Right lobe of liver (tissue), 6 donors: ENCODE measurements at places on chromosomes 7 and 10.

- no peaks in the 10 kb centered on the region for H3K27me3 ChIP-seq
- no peaks in the 10 kb centered on the region for H3K36me3 ChIP-seq
- no peak overlapping the region for H3K4me3 ChIP-seq
- no peak for DNase-seq
- no peak overlapping the region for H3K27ac ChIP-seq
- no peaks in the 10 kb centered on the region for H3K4me1 ChIP-seq
Observed at GRCh38 chr7:1689311-1689710, 19.2 kb downstream of the ELFN1 start.

GRCh38 chr7:23345601-23346000 is 46.5 kb downstream of the MALSU1 start:
- no peak overlapping the region for H3K27ac ChIP-seq
- H3K27me3 ChIP-seq, result no peaks in the 10 kb centered on the region
- DNase-seq, result no peak
- H3K4me1 ChIP-seq, result no peaks in the 10 kb centered on the region

- no peaks in the 10 kb centered on the region for H3K36me3 ChIP-seq
- DNase-seq, result no peak
- no peak overlapping the region for H3K27ac ChIP-seq
- H3K4me3 ChIP-seq, result no peak overlapping the region
Observed at GRCh38 chr7:69739931-69740431, 141.7 kb downstream of the AUTS2 start.

GRCh38 chr7:17315974-17316373 is 17.5 kb downstream of the AHR start:
- H3K27me3 ChIP-seq, result no peaks in the 10 kb centered on the region
- peaks cover 38% of the 10 kb centered on the region for H3K4me1 ChIP-seq
- DNase-seq, result no peak
- H3K4me3 ChIP-seq, result no peak overlapping the region

- H3K27ac ChIP-seq, result no peak overlapping the region
- no peaks in the 10 kb centered on the region for H3K27me3 ChIP-seq
- no peaks in the 10 kb centered on the region for H3K4me1 ChIP-seq
- no peak overlapping the region for H3K4me3 ChIP-seq
- DNase-seq, result no peak
- H3K36me3 ChIP-seq, result no peaks in the 10 kb centered on the region
Observed at GRCh38 chr10:120616311-120616911, 159.4 kb downstream of the PLPP4 start.

DNA sequence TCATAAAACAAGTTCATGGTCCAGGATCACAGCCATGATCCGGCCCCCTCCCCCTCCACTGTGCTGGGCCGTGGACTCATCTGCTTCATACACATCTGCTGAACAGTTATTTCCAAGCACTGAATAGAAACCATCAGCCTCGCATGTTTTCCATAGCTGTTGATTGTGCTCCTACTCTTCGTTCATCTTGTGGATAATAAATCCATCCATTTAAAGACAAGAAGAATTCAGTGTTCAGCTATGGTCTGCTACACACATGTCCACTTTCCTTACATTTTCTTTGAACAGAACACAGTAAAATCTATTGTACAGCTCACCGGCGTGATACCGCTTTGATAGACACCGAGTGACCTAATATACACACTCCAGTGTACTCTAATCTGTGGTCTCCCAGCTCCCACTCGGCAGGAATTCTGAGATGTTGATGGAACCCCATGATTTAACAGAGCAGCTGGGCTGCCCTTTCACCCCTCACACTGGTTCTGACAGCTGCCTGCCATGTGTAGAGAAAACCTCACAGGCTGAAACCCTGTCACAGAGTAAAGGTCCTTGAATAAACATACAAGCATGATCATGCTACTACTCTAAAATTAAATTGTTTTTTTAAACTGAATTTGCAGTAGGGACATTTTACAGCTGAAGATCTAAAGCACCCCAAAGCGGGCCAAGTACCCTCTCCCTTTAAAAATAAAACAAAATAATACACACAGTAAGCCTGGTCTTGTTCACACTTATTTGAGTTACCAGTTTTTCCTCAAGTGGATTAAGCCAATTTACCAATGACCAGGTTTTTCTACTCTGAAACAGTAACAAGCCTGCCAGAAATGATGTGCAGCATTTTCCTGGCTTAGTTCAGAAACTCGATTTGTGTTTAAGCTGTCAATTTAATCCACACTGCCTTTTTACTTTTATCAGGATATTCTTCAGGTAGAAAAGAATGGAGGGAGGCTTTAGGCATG is 95.1 kb upstream of the FZD1 start:
- H3K27ac ChIP-seq, result no peak overlapping the region
- H3K36me3 ChIP-seq, result no peaks in the 10 kb centered on the region
- DNase-seq, result no peak
- H3K4me1 ChIP-seq, result no peaks in the 10 kb centered on the region
- H3K27me3 ChIP-seq, result no peaks in the 10 kb centered on the region

DNA sequence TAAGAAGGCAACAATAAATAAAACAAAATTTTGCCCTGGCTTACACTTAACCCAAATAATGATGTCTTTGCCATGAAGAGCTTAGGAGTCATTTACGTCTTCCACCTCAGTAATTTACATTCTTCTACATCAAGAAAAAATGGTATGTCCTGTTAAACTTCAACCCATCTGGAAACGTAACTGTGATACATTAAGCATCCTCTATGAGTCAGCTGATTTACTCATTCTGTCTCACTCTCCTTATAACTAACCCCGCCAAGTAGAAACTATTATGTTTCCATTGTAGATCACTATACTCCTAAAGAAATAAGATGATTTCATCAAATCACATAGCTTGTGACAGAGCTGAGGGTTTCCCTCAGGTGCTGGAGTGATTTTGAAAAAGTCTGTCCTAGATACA is 330.7 kb downstream of the CDC14C start:
- no peak overlapping the region for H3K27ac ChIP-seq
- no peak for DNase-seq
- H3K27me3 ChIP-seq, result no peaks in the 10 kb centered on the region
- H3K36me3 ChIP-seq, result no peaks in the 10 kb centered on the region
- H3K4me1 ChIP-seq, result no peaks in the 10 kb centered on the region

GRCh38 chr10:119006451-119007210 is 22.9 kb upstream of the NANOS1 start:
- no peaks in the 10 kb centered on the region for H3K4me1 ChIP-seq
- H3K36me3 ChIP-seq, result no peaks in the 10 kb centered on the region
- no peak for DNase-seq
- H3K4me3 ChIP-seq, result no peak overlapping the region

DNA sequence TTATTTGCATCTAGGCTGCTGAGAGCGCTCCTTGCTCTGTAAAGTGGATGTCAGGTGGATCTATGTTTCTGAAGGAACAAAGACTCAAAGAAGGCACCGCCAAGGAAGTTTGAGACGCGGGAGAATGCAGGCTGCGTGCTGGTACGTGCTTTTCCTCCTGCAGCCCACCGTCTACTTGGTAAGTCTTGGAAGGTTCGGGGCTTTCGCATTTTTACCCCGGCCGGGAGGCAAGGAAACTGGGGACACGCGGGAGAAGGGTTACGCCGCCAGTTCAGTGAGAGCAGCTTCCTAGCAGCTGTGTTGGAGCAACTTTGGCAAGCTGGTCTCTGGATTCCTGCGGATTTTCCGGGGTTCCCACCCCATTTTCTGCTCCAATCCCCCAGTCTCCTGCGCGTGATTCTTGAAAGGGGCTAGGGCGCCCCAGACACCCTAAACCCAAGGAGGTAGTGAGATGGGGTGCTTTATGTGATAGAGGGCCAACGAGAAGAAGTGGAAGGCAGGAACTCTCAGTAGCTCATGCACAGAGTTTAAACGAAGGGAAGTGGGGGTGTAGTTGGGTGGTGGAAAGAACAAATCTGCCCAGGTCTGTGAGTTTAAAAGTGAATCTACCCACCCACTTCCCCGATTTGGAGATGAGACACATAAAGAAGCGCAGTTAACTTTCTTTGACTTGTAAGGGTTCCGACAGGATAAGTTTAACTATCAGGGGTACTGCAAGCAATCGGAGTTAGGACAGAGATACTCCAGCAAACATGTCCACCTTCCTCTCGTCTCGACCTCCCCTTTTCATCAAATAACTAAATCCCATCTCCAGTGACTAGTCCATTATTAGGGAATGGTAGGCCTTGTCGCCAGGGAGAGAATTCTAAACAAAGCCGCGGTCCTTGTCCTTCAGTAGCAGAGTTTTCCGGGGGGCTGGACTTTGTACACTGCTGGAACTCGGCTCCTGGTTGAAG is 2.5 kb downstream of the NXPH1 start:
- no peak overlapping the region for H3K27ac ChIP-seq
- H3K4me1 ChIP-seq, result no peaks in the 10 kb centered on the region
- peaks cover 37% of the 10 kb centered on the region for H3K27me3 ChIP-seq
- no peak for DNase-seq
- H3K36me3 ChIP-seq, result no peaks in the 10 kb centered on the region
- H3K4me3 ChIP-seq, result no peak overlapping the region

DNA sequence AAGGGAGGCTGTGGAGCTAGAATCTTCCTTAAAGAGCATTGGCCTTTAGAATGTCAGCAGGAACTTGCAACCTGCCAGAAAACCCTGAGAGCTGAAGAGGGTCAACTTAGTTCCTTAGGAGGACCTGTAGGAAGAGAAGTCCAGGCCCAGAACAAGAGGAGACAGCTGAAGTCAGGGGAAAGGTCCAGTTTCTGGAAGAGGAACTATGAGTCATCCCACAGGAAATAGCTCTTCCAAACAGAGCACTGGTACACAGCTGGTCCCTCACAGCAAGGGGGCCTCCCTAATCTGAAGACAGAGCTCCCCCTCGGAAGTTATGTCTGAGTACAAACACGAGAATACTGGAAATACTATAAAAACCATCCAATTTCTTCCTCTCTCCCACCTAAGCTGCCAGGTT is 98.9 kb downstream of the HERPUD2 start:
- no peaks in the 10 kb centered on the region for H3K4me1 ChIP-seq
- no peak overlapping the region for H3K4me3 ChIP-seq
- no peak overlapping the region for H3K27ac ChIP-seq
- H3K36me3 ChIP-seq, result no peaks in the 10 kb centered on the region
- no peak for DNase-seq

DNA sequence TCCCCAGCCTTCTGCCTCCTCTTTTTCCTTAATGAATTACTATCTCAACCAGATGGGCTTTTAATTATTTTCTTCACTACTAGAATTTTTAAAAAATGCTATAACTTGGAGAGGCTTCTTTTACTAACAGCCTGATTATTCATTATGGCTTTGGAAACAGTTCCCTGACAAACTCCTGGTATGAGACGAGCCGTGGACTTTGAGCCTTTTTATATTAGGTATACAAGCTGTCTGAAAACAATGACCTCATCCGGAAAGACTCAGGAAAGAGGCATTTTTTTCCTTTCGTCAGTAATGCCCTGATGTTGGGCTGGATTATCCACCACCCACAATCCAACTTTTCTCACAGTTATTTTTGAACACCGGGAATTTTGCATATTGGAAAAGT is 26.7 kb upstream of the ABLIM1 start:
- DNase-seq, result no peak
- no peaks in the 10 kb centered on the region for H3K36me3 ChIP-seq
- no peaks in the 10 kb centered on the region for H3K4me1 ChIP-seq
- peak overlapping the region; percentile 98 for H3K27ac ChIP-seq

GRCh38 chr10:11849911-11850310 is 26.8 kb downstream of the PROSER2 start:
- H3K4me3 ChIP-seq, result no peak overlapping the region
- H3K4me1 ChIP-seq, result no peaks in the 10 kb centered on the region
- H3K27me3 ChIP-seq, result no peaks in the 10 kb centered on the region
- no peak for DNase-seq
- H3K36me3 ChIP-seq, result peaks cover 8% of the 10 kb centered on the region

GRCh38 chr10:79098596-79099015 is 29.8 kb downstream of the ZMIZ1 start:
- DNase-seq, result no peak
- no peaks in the 10 kb centered on the region for H3K4me1 ChIP-seq
- H3K36me3 ChIP-seq, result no peaks in the 10 kb centered on the region
- no peaks in the 10 kb centered on the region for H3K27me3 ChIP-seq
- no peak overlapping the region for H3K27ac ChIP-seq

- no peaks in the 10 kb centered on the region for H3K4me1 ChIP-seq
- no peak overlapping the region for H3K4me3 ChIP-seq
- H3K36me3 ChIP-seq, result no peaks in the 10 kb centered on the region
- H3K27me3 ChIP-seq, result no peaks in the 10 kb centered on the region
- no peak for DNase-seq
Observed at GRCh38 chr10:125260260-125260659, 99.9 kb upstream of the CTBP2 start.

GRCh38 chr10:34709637-34710390 is 105.3 kb downstream of the PARD3 start:
- H3K36me3 ChIP-seq, result no peaks in the 10 kb centered on the region
- H3K4me1 ChIP-seq, result peaks cover 24% of the 10 kb centered on the region
- no peak for DNase-seq
- H3K27ac ChIP-seq, result no peak overlapping the region
- no peak overlapping the region for H3K4me3 ChIP-seq
- no peaks in the 10 kb centered on the region for H3K27me3 ChIP-seq

- no peaks in the 10 kb centered on the region for H3K27me3 ChIP-seq
- H3K36me3 ChIP-seq, result no peaks in the 10 kb centered on the region
- H3K4me3 ChIP-seq, result no peak overlapping the region
- no peak for DNase-seq
Observed at GRCh38 chr7:15764851-15765382, 78.4 kb upstream of the MEOX2 start.

DNA sequence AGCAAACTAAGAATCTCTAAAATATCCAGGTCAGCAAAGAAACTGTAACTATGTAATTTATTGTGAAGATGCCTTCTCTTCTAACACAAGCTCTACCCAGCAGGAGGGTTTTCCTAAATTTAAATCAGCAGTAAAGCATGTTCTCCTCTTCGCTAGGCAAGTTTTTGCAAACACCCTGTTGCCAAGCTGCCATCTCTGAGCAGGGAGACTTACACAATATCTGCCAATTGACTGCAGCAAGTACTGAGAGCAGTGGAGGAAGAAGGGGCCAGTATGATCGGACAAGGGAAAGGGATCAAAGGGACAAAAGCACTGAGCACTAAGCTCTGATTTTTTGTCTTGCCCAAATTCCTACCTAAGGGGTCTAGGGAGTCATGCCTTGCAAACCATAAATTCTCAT is 16.0 kb upstream of the LANCL2 start:
- no peak for DNase-seq
- H3K27me3 ChIP-seq, result no peaks in the 10 kb centered on the region
- no peaks in the 10 kb centered on the region for H3K4me1 ChIP-seq
- no peak overlapping the region for H3K4me3 ChIP-seq
- H3K27ac ChIP-seq, result no peak overlapping the region

DNA sequence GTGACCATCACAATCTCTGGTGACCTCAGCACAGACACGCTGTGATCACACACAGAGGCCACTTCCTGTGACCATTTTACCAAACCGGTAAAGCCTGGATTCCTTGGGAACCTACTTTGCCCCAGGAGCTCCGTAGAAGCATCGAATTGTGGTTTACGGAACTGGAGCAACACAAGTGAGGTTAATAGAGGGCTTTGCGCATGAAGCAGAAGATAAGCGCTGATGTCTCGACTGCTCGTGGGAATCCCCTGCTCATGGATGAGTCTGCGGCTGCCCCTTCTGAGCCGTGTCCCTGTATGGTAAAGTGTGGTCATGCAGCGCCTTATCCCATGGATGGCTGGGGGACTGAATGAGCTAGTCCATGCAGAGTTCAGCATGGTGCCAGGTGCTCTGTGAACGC is 53.6 kb downstream of the VIPR2 start:
- H3K27me3 ChIP-seq, result no peaks in the 10 kb centered on the region
- no peak overlapping the region for H3K4me3 ChIP-seq
- no peaks in the 10 kb centered on the region for H3K36me3 ChIP-seq
- no peak overlapping the region for H3K27ac ChIP-seq

- H3K27ac ChIP-seq, result no peak overlapping the region
- H3K36me3 ChIP-seq, result peaks cover 4% of the 10 kb centered on the region
- H3K27me3 ChIP-seq, result no peaks in the 10 kb centered on the region
- DNase-seq, result no peak
- H3K4me1 ChIP-seq, result no peaks in the 10 kb centered on the region
- H3K4me3 ChIP-seq, result no peak overlapping the region
Observed at GRCh38 chr7:51033727-51034520, 251.2 kb upstream of the GRB10 start.
